ENCODE measurements at places on chromosomes 11 and 22.

GRCh38 chr22:41369837-41370236, 11.9 kb upstream of the TEF start:
- no peak for DNase-seq

DNA sequence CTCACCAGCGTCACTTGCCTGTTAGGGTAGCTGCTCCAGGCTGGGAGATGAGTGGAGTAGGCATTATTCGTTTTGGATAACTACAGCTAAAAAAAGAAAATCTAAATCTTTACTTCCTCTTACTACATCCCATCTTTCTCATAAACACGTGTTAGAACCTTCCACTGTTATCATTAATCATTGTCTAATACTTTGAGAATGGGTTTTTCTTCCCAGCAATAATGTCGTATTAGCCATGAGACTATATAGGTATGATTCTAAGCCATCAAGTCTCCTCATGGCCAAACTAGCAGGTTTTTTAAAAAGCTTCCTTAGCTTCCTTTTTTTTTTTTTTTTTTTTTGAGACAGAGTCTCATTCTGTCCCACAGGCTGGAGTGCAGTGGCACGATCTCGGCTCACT, 3.9 kb upstream of the TEF start:
- no peak for DNase-seq

- no peak for DNase-seq
Observed at GRCh38 chr11:110772863-110773262, 60.6 kb upstream of the ARHGAP20 start.

DNA sequence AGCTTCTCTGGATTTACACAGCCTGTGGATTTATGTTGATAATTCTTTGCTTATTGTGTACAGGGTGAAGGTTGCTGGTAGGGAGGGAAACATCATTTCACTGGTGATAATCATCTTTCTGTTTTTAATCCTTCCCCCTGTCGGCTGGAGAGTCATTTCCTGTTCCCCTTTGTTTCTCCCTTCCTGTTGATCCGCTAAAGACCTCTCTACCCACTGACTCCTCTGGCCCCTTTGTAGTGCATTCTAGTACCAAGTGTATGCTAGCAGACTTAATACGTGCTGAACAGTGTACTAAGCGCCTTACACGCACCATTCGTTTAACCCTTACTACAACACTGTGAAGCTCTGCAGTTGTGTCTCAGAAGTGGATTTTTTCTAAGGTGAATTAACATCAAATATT, 19.0 kb upstream of the OR9Q1 start:
- DNase-seq = no peak

GRCh38 chr11:113764527-113765219, 8.8 kb downstream of the ZW10 start:
- no peak for DNase-seq

DNA sequence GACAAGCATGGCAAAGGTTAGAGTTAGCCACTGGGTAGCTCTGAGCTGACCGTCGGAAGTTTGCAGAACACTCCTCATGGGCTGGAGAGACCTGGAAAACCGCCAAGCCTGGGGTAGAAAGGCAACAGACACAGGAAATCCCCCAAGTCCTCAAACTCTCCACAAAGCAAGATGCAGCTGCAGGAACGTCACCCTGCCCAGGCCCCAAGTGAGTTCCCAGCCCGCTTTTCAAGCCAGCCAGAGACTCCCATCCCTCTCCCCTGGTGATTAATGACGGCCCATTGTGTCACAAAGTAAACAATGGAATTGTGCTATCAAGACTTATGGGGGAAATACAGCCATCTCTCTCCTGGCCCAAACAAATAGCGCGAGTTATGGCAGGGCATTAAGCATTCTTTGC, 633.0 kb downstream of the TBC1D22A start:
- no peak for DNase-seq

- DNase-seq = no peak
Observed at GRCh38 chr11:108147150-108147549, 25.8 kb downstream of the ACAT1 start.

DNA sequence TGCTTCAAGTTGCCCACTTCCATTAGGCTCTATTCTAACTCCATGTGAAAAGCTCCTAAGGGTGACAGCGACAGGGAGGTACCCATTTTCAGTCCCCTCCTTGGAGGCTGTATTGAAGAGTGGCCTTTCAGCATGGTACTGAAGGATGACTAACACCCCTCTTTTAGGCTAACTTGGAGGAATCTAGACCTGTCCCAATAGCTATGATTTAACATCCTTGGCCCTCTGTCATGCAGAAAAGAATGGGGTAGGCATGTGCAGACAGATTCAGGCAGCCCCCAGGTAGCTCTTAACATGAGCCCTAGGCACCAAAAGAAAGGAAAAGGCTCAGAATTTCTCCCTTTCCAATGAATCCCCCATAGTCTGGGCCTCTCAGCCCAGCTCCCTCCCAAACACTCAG, 89.3 kb upstream of the AMOTL1 start:
- DNase-seq = no peak

Measured in neuronal stem cell (in vitro differentiated cells).